ENCODE measurements at places on chromosomes 2 and 18.
A peak's percentile ranks its signal among the peaks of the same experiment; 100 is the strongest.

- no peak for DNase-seq
These were observed 92.9 kb downstream of the ACKR3 start for GRCh38 chr2:236662231-236663185.

DNA sequence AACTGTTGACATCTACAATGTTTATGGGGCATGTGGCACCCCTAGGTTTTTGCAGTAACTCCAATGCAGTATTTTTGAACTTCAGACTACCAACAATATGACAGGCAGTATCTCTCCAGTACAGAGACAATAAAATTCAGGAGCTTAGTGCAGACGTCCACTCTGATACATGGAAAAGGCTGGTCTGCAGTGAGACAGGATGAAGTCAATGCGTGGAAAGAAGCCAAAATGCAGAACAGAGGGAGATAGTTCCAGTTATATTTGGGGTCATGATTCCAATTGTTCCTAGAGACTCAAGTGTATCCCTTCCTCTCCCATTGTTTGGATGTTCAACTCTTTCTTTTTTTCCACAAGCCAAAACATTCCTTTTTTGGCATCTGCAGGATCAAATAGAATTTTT is 18.7 kb upstream of the SMAD2 start:
- DNase-seq, result no peak

- DNase-seq, result no peak
These were observed 53.7 kb upstream of the ST3GAL5 start for GRCh38 chr2:85942346-85942957.

- DNase-seq, result peak; percentile 88
These were observed 160.8 kb downstream of the KLHL29 start for GRCh38 chr2:23545811-23546210.

DNA sequence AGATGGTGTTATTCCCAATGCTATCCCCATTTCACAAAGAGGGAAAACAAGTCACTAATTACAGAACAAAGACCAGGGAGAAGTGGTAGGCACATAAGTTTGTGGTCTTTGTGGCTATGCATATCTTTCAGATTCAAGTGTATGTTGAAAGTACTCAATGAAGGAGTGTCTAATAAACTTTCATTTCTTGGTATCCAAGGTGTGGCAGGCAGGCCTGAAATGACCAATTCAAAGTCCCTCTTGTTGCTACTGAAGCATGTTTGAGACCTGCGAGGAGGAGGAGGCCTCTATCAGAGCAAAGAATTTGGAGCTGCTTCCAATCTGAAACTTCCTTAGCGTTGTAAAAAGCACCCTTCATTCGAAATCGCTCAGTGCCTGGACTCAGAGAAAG is 60.9 kb upstream of the KLF7 start:
- DNase-seq, result no peak

DNA sequence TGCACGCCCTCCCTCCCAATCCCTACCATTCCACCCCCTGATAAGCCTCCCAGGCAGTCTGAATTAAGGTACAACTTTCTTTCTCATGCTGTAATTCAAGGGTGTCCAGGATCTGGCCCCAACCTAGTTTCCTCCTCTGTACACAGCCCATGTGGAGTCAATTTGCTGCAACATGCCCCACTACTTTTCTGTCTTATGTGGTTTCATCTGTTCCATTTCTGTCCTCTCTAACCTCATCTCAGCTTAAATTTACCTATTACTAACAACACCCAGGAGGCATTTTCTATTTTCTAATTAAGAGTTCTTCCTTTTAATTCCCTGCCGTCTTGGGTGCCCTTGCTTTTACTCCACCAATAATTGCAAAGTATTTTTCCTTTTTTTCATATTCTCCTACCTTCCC is 10.0 kb downstream of the PPP4R1 start:
- DNase-seq, result no peak

- DNase-seq, result no peak
These were observed 42.8 kb downstream of the CCDC68 start for GRCh38 chr18:54916507-54916906.

GRCh38 chr18:44514106-44514505 is 166.6 kb upstream of the SETBP1 start:
- DNase-seq, result no peak

GRCh38 chr2:204611017-204611631 is 65.8 kb downstream of the PARD3B start:
- no peak for DNase-seq

DNA sequence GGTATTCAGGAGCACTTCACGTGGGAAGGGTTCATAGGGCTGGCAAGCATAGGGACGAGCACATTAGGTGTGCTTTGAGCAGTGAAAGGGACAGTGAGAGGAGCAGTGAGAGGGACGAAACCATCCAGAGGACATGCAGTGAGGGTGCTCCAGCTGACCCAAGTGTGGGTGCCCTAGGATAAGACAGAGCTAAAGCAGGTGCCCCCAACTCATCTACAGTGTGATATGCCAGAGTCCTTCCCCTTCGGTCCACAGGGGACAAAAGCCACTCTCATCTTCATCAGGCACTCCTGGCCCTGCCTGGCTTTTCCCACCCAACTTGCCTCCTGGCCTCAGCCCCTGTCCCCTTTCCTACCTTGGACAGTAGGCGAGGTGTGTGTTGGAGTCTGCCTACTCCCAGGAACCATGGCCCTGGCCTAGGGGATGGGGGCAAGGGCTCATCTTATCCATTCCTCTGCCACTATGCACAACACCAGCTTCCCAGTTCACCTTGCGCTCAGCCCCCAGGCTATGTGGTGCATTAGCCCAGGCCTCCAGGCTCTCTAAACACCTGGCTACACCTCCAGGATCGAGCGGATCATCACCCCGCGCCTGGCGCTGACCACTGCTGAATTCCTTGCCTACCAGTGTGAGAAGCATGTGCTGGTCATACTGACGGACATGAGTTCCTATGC is 16.1 kb upstream of the ANKRD53 start:
- no peak for DNase-seq

DNA sequence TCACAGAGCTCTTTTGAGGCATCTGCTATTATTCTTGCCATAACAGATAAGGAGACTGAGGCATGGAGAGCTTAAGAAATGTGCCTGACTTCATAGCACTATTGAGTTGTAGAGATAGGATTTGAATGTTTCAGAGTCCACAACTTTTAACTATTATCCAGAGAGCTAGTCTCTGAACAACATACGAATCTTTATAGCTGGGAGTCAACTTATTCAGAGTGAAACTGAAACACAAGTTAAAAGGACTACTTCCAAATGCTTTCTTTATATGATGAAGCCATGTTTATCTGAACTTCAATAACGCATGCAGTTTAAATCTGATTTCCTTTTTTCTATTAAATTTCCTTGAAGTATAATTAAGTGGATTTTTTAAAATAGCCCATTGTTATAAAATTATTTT is 268.8 kb downstream of the IKZF2 start:
- no peak for DNase-seq

DNA sequence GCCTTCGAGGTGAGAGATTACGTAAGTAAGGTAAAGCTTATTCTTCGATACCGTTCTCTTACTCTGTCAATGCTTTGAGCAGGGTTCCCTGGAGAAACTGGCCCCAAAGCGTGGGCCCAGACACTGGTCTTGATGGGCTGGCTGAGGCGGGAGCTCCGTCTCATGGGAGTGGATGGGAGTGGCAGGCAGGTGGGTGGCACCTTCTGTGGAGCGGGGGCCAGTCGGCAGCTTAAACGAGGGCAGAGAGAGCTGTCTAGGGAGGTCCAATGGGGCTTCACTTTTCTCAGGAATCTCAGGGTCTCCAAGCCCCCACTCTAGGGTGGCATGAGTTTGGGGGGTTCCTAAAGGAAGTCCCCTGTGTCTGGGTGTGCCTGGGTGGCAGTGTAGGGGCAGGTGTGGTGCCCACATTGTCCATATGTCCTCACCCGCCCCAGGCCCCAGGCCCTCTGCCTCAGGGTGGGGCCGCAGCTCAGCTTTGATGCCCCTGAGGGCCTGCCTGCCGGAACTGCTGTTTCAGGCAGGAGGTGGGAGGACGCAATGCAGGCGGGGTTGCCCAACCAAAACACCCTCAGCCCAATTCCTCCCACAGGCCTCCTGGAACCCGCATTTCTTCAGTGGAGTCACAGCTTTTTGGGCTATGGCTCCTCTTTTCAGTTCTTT is 32.5 kb upstream of the FOSL2 start:
- no peak for DNase-seq

DNA sequence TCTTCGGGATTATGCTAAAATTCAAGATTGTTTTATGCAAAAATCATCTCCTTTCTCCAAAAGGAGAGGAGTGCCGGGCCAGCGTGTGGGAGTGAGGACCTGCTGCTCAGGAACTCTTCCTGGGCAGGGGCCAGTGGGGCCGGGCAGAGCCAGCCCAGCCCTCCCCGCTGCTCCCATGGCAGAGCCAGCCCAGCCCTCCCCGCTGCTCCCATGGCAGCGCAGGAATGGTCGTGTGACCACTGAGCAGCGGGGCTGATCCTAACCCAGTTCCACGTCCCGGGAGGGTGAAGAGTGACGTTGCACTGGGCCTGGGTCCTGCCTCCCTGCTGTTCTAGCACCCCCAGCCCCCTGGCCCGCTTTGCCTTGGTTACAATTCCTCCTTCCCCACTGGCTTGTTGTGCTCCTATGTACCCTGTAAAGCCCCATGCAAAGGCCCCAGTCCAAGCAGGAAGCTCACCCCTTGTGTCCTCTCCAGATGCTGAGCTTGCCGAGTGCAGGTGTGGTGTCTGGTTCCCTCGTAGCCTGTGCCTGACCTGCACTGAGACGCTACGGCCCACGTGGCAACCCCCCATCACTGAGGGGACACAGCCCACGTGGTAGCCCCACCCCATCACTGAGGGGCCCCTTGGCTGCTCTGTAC is 11.4 kb upstream of the NEU4 start:
- DNase-seq, result no peak

DNA sequence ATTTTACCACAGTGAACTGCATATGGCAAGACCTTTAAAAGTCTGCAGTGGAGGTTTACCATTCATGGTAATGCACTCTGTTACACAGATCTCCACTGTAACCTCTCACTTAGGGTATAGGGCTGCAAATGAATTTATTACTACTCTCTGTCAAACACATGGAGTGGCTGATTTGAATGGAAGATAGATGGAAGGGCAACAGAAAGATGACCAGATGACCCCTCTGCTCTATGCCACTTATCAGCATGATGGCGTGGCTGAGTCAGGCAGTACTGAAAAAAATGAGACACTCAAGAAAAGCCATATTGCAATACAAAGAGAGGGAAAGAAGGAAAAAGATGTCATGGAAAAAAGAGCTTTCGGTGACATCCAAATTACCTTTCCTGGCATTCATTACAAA is 72.3 kb downstream of the ABCA12 start:
- DNase-seq, result no peak

DNA sequence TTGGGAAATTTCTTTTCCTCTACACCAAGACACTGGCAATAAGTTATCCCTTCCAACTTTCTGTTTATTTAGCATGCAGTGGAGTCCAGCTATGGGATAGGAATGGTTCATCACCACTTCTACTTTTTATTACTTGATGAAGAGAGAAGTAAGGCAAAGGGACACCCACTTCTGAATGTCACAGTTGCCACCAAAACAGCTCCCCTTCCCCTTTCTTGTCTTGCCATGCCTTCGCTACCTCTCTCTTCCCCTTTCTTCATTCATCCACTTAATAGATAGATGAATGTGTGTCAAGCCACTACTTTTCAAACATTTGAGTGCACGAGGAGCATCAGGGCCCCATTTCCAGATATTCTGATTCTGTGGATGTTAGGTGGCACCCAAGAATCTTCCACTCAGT is 59.6 kb downstream of the KCTD18 start:
- DNase-seq, result no peak

GRCh38 chr18:43060020-43060419 is 55.5 kb downstream of the RIT2 start:
- DNase-seq, result no peak

DNA sequence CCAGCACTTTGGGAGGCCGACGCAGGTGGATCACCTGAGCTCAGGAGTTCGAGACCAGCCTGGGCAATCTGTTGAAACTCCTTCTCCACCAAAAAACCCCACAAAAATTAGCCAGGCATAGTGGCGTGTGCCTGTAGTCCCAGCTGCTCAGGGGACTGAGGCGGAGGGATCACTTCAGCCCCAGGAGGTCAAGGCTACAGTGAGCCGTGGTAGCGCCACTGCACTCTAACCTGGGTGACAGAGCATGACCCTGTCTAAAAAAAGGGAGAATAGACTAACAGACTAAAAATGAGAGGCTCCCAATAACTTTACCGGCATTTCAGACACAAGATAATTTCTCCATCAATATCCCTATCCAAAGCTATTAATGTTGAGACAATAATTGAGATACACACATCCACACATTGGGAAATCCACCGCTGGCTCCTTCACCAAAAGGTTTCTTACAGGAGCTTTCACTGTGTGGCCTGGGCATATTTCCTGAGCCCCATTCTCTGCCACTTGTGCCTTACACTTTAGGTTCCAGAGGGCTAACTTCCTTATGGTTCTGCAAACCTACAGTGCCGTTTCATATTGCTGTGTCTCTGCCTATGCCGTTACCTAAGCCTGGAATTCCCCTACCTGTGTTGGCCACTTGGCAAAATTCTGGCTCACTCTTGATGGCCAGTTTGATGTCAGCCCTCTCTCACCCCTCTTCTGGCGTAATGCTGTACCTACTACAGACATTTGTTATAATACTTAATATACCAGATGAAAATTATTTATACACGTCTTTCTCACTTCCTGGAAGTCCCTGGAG is 115.8 kb upstream of the ZFP36L2 start:
- DNase-seq, result no peak

DNA sequence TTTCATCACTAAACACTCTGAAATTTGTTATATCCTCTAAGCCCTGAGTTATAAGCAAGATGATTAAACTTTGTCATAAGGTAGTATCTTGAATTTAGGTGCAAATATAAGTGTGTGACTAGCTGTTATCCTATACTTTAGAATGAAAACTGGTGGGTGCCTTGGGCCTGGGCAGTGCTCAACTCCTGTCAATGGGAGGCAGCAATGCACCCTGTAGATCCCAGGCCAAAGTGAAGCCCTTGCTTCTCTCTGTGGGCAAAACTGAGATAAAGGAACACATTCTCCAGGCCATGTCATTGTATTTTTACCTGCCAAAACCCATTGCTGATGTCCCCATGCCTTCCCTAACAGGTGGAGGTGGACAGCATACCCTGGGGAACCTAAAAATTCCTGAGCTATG is 525.2 kb downstream of the TNS1 start:
- no peak for DNase-seq
